ENCODE measurements at places on chromosomes 4 and X. TPM values are rescaled to one million over a fixed set of nuclear protein-coding genes. Genes with fewer than 3 reads are reported as not detected.

- no peak for DNase-seq
- peaks cover 36% of the 10 kb centered on the region for H3K27me3 ChIP-seq
- H3K4me1 ChIP-seq: no peaks in the 10 kb centered on the region
- no peak overlapping the region for H3K4me3 ChIP-seq
- no peaks in the 10 kb centered on the region for H3K36me3 ChIP-seq
- no peak overlapping the region for H3K27ac ChIP-seq
These were observed 4.0 kb upstream of the EGF start for GRCh38 chr4:109908731-109909130.

ARL9 gene
- 0.07 TPM for total RNA-seq

GRCh38 chr4:36173905-36174304 lies 70.4 kb downstream of the ARAP2 start:
- no peak overlapping the region for H3K4me3 ChIP-seq
- no peaks in the 10 kb centered on the region for H3K27me3 ChIP-seq
- H3K36me3 ChIP-seq: peaks cover 49% of the 10 kb centered on the region
- no peak overlapping the region for H3K27ac ChIP-seq

DNA sequence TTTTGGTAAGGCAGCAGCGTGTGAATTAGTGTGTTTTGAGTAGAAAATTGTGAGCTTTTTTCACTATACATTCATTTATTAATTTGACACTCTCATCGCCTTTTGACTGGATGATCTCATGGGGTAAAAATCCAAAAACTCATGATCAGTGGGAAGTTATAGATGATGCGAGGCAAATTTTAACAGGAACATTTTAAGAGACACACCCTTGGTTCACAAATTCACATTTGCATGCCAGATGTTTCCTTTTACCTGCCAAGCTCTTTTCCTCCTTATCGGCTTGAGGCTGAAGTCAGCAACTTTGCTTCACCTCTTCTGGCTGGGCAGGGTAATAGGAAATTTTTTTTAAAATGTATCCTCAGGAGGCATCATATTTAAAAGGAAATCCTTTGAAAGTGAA lies 318.0 kb upstream of the HS3ST1 start:
- DNase-seq: no peak
- H3K27ac ChIP-seq: no peak overlapping the region
- H3K27me3 ChIP-seq: peaks cover 3% of the 10 kb centered on the region
- H3K4me1 ChIP-seq: no peaks in the 10 kb centered on the region

- no peak for DNase-seq
- H3K27ac ChIP-seq: no peak overlapping the region
- no peaks in the 10 kb centered on the region for H3K36me3 ChIP-seq
- no peak overlapping the region for H3K4me3 ChIP-seq
These were observed 977.3 kb downstream of the C4orf33 start for GRCh38 chr4:130073145-130073790.

DNA sequence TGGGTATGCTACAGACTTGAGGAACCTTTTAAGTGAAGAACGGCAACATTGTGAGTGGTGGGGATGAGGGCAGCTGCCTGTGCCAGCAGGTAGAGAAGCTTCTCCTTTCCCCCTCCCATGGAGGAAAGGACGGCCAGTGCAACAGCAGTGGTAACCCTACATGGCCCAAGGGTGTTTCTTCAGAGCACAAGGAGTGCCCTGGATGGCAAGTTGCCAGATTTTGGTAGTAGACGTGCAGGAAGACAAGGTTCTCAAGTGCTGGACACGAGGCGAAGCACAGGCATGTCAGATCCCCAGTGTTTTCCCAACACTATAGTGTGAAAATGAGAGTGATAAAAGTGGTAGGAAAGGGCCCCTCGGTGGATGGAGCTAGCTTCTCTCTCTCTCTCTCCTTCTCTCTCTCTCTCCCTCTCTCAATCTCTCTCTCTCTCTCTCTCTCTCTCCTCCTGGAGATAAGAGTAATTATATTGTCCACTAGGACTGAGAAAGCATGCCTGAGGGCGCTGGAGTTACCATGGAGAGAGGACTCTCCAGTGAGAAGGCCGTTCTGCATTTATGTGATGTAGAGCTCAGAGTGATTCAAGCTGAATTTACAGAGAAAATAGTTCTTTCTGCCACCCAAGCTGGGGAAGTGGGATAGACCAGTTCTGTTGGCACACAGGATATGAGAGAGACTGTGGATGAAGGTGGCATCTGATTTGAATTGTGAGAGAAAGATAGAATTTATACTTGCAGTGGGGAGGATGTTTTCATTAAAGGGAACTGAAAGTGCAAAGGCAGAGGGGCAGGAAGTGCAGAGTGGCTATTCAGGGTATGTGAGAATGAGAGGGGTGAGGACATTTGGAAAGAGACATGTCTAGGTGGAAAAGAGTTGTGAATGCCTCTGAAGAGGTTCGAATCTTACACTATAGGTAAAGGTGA lies 25.7 kb upstream of the TRPC3 start:
- DNase-seq: no peak
- H3K4me3 ChIP-seq: no peak overlapping the region
- peaks cover 5% of the 10 kb centered on the region for H3K4me1 ChIP-seq
- H3K36me3 ChIP-seq: no peaks in the 10 kb centered on the region

GRCh38 chr4:6888506-6889071 lies 21.0 kb upstream of the TBC1D14 start:
- no peak overlapping the region for H3K4me3 ChIP-seq
- peaks cover 21% of the 10 kb centered on the region for H3K4me1 ChIP-seq
- no peak for DNase-seq
- H3K27me3 ChIP-seq: no peaks in the 10 kb centered on the region

DNA sequence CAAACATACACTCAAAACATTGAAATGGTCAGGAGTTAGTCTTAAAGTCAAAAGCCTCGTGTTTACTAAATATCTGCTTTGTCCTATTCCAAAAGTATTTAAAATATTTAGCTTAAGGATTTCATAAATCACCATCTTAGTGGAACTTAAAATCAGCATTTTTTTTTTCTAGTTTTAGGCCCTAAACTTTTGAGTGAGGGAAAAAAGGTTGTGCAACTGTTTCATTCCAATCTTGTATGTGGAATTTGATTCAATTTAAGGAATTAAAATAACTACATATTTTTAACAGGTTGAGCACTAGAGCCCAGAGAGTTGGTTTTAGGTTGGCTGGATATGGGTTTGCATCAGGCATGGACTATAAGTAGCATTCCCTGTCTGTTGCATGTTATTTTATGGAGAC lies 35.7 kb upstream of the ANK2 start:
- H3K4me1 ChIP-seq: no peaks in the 10 kb centered on the region
- H3K27ac ChIP-seq: no peak overlapping the region
- no peak overlapping the region for H3K4me3 ChIP-seq
- H3K36me3 ChIP-seq: no peaks in the 10 kb centered on the region

EVC2 gene
- total RNA-seq: 0.40 TPM
